ENCODE measurements at places on chromosomes 16 and 17.

DNA sequence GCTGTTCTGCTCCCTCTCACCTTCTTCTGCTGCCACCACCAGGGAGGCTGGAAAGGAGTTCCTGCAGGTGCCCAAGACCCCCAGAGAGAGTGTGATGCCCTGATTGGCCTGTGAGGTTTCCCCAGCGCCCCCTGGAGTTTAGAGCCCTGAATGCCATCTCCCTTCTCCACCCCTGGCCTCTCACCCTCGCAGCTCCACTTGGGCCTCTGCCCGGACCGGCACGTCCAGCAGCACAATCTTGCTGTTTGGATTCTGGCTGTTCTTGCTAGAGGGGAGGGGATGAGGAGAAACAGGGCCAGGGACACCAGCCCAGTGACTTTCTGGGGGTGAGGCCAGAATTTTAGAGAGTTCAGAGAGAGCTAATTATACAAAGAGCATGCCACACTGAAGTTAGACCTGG lies 12.5 kb upstream of the FAM171A2 start:
- DNase-seq = no peak

- no peak for DNase-seq
These were observed 39.3 kb downstream of the LIG3 start for GRCh38 chr17:35019386-35020179.

GRCh38 chr16:14041164-14041563 lies 30.0 kb upstream of the MRTFB start:
- DNase-seq = no peak

DNA sequence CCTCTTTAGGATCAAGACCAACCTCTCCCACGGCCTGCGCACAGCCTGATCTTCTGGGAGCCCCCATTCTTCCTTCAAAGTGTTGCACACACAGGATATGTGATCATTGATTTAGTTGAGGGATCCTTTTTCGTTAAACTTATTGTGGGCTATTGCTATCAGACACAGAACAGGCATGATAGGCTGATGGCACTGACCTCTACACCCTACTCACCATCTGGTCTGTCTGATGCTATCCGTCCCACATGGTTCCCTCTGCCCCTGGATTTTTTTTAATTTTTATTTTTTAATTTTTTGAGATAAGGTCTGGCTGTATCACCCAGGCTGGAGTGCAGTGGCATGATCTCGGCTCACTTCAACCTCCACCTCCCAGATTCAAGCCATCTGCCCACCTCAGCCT lies 19.2 kb upstream of the LITAF start:
- DNase-seq = no peak

GRCh38 chr17:55783684-55784245 lies 32.9 kb downstream of the PCTP start:
- no peak for DNase-seq

- DNase-seq = no peak
These were observed 165.5 kb upstream of the TBX2 start for GRCh38 chr17:61233991-61234750.

GRCh38 chr17:58318627-58319172 lies 9.9 kb downstream of the TSPOAP1 start:
- DNase-seq = no peak

GRCh38 chr17:59668816-59669215 lies 38.4 kb downstream of the PTRH2 start:
- no peak for DNase-seq

- peak; percentile 55 for DNase-seq
These were observed 2.3 kb downstream of the RPUSD1 start for GRCh38 chr16:785563-786535.

DNA sequence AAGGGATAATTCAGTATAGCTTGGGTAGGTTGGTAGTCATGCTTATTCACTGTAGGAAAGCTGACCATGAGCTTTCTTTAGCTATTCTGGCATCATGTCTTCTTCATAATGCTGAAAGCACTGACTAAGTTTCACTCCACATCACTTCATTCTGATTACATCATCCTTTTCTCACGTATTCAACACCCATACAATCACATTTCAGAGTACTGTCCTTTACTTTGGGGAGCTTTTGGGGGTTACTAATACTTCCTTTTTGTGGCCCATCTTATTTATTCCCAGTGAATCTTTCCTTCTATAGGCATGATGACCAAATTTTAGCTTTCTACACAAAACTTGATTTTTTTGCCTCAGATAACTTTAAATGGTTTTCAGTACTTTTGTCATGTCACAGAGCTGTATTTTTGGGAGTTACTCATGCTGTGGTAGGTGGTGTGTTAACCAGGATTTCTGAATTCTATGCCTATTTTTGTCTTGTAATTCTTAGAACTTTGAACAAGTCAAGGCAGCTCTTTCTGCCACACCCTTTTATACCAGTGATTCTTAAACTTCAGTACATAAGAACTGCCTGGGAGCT lies 23.5 kb downstream of the TADA2A start:
- no peak for DNase-seq

GRCh38 chr17:72199256-72199655 lies 78.4 kb downstream of the SOX9 start:
- no peak for DNase-seq

- DNase-seq = peak; percentile 78
These were observed at the start of gene SCPEP1 for GRCh38 chr17:56977673-56978395. Gene SCPEP1, plus strand, starts transcription at chr17:56978131. Its CDS starts 29 bp downstream, at chr17:56978160.

- DNase-seq = peak; percentile 41
These were observed 4.5 kb downstream of the RANBP10 start for GRCh38 chr16:67801883-67802282.

GRCh38 chr17:48734333-48735061 lies 5.9 kb upstream of the HOXB13 start:
- no peak for DNase-seq

- no peak for DNase-seq
These were observed 68.7 kb downstream of the IRX6 start for GRCh38 chr16:55392701-55393100.

DNA sequence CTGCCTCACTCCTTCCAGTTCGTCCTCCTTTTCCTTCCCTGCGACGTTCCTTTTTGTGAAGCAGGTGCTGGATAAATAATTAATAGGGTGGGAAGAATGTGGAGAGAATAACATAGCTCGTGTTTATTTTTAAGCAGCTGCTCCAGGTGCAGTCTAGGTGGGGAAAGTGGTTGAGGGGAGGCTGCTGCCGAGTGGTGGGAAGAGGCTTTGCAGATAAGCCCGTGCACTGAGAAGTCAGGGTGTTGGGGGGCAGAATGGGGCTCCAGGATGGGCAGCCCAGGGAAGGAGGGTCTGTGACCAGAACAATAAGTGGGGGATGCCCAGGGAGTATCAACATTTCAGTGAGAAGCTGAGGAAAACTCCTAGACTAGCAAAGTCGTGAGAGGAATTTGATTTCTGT lies 300.5 kb downstream of the CPPED1 start:
- DNase-seq = no peak

GRCh38 chr17:57260325-57261083 lies 4.2 kb downstream of the MSI2 start:
- DNase-seq = no peak

GRCh38 chr17:32102172-32102571 lies 40.1 kb upstream of the RHOT1 start:
- DNase-seq = no peak

DNA sequence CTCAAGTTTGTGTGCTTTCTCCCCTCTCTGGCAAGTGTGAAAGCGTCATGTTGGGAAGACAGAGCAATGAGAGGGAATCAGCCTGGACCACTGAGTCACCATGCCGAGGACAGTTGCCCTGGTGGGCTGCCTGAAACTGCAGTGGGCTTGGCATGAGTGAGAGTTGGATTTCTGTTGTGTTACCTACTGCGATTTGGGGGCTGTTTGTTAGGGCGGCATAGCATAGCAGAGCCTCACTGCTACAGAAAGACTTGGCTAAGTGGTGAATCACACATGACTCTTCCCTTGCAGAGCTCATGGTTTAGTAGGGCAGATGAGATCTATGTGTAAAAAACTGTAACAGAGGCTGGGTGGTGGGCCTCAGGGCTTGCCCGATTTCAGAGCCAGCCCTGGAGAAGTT lies 324.6 kb downstream of the C16orf95 start:
- no peak for DNase-seq

DNA sequence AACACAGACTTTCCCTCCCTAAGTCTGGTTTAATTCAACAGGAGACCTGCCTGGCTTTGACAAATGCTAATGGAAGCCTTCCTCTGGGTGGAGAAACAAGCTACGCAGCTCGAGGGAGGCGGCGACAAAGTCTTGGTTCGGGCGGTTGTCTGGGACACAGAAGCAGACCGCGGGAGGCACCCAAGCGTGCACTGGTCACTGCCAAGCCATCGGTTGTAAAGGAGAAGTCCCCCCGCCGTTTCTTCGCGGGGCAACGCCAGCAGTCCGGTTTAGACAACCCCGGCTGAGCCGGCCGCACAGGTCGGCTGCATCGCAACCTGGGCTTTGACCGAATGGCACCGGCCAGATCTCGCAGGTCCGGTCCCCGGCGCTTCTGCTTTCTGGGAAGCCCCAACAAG lies 586 bp downstream of the GLYR1 start:
- no peak for DNase-seq

DNA sequence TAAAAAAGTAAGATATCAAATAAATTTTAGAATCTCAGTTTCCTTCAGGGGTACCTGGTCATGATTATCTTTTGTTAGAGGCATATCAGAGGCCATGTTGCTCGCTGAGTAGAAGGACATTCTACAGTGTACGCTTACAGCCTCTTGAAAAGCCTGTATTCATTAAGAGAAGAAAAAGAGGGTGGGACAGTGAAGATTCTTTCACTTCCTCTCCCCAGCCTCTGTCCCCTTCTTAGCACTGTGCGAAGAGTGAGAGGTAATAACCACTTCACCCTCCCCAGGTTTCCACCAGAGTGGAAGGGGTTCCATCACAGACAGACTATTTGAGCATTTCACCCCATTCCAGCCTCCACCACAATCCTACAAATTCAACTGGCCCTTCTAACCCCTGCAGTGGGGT lies 4.8 kb upstream of the LPO start:
- DNase-seq = no peak

DNA sequence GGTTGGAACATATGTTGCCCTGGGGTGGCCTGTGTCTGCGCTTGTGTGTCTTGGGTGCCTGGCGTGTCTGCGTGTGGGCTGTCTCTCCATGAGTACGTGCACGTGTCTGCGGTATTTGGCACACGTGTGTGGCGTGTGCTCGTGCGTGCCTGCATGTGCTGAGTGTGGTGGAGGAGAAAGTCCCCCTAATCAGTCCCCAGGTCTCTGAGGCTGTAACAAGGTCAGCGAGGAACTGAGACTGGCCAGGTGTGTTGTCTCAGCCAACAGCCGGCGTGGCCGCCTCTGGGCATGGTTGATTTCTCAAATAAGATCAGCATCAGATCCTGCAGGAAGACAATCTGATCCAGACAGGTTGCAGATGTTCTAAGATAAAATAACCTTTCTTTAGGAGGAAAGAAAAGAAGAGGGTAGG lies 3.5 kb upstream of the CPNE7 start:
- DNase-seq = no peak

DNA sequence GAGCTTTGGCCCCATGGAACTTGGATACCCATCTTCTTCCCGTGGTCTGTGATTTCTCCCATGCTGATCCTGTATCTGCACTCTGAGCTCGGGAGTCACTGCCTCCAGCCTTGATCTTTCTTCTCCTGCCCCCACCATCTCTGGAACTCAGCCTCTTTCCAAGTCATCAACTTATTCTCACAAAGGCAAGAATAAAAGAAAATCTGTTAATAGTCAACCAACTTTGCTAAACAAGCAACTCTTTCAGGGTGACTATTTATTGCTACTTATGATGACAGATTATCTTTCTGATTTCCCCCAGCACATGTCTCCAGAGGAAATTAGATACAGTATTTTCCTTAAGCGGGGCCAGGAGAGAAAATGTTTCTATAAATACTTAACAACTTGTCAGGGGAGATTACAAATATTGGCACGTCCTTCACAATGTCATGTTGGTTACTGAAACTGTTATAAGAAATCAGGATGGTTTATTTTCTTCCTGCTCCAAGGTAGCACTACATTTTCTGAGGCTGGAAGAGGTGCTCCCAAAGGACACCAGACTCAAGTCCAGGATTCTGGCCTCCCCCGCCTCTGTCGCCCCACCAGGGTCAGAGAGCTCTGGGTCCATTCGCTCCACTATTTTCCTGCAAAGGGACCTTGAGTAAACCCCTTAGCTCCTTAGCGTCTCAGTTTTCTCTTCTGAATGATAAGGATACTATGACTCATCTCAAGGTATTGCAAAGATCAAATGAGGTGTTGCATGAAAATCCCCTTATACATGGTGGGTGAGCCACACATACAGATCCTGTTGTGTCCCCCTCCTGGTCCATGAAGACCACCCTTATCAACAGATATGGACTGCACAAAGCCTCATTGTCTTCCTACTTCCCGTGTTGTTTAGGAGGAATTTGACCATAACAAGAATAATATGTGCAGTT lies 205.2 kb upstream of the WSCD1 start:
- no peak for DNase-seq

DNA sequence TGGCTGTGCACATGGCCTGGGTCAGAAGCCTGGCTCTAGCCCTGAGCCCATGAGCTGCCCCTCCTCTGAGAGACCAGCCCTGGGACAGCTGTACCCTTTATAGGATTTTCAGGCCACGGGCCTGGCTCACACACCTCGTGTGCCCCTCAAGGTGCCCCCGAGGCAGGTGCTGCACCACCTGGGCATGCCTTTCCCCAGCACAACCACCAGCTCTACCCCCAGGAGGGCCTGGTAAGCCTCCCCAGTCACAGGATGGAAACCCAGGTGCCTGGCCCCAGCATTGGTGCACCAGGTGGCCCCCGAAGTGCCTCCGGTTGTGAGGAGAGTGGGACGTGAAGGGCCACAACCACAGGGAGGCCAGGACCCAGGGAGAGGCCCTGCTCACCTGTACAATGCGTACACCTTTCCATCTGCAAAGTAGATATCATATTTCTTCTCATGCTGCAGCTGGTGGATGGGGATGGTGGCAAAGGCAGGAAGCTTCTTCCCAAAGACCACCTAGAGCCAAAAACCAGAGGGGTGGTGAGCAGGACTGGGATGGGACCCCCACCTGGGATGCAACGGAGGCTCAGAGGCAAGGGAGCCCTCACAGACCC lies 6.3 kb downstream of the ZNF598 start:
- no peak for DNase-seq

GRCh38 chr17:57739402-57740234 lies 5.5 kb downstream of the CCDC182 start:
- peak; percentile 13 for DNase-seq

DNA sequence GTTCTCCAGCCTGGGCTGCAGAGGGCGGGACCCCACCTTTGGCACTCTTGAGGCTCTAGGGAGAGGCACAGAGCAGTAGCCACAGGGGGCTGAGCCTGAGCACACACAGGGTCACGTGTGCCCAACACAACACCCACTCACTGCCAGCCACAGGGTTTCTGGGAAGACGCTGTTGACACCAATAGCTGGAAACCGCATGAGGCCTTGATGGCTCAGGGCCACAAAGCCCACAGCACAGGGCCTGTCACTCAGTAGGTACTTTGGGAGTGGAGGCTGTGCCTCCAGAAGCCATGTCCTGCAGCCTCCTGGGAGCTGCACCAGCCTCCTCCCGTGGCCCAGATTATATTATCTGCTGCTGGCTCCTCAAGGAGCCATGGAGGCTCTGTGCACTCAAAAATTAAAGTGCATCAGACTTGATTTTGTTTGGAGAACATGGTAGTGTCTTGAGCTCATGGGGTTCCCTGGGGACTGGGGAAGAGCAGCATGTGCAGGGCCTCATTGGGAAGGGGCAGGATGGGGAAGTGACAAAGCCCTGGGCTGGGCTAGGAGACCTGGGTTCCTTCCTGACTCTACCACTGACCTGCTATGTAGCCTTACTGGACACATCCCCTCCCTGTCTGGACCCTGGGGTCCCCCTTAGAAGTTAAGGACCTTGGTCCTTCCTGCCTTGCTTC lies 12.5 kb upstream of the SREBF1 start:
- peak; percentile 92 for DNase-seq

Data from CD4-positive, alpha-beta T cell treated with Interleukin-4 for 4 hours (primary cell).